GM20000 (cell line): ENCODE measurements at places on chromosomes 12 and 14.

DNA sequence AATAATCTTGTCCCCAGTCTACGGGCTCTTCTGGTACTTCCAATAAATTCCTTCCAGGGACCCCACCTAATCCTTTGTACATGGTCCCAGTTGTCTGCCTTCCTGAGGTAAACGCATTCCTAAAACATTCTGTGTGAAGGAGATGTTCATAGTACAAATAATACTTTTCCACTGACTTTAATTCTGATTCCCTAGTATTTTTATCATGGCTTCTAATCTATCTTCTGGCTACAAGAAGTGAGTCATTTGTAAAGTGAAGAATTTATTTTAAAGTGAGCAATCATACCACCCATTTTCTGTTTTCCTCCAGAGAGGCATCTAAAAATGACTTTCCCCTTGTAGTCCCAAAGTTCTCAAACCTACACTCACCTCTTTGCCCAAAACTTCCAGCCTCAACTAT lies 65.9 kb upstream of the NUDT4 start:
- no peak for DNase-seq

- DNase-seq = no peak
Observed at GRCh38 chr12:57563358-57563757, 13.5 kb downstream of the KIF5A start.

DNA sequence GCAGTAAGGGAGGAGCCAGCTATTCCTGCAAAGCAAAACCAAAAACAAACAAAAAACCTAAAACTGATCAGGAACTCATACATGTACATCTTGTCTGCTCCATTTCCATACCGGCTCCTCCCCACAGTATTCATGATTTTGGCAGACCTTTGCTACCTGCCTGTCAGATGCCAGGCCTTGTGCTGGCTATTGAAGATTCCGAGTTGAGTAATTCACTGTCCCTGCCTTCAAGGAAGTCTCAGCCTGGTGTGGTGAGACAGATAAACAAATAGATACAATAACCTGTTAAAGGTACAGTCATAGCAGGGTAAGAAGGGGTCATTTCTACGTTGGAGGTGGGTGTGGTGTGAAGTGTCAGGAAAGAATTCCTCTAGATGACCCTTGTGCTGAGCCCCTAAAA lies 42.7 kb downstream of the SUSD6 start:
- DNase-seq = no peak

DNA sequence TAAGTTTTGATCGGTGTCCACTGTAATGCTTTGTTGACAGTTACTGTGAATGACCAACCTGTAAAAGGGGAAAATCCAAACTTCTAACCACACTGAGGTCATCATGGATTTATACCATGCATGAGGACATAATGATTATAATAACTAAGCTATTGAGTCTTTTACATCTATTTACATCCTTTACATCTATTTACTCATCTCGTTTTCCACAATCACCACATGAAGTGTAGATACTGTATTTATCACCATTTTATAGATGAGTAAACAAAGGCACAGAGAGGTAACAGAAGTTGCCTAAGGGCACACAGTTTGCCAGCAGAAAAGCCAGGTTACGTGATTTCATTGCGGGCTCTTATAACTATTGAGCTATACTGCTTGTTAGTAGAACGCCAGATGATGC lies 27.9 kb upstream of the EID3 start:
- no peak for DNase-seq

DNA sequence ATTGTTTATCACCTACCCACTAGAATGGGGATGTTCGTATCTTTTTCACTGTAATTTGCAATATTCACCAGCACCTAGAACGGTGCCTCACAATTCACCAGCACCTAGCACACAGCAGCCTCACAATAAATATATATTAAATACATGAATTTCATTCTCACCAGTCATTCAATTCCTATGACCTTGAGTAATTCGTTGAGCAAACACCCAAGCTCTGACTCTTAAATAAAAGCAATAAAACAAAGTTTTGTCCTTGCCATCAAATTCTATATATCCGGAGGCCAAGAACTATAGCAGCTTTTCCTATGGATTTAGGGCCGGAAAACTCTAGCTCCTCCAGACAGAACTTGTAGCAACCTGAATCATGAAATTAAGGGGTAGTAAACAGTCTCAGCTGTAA lies 981 bp downstream of the VTI1B start:
- no peak for DNase-seq

- DNase-seq = peak; percentile 63
Observed at GRCh38 chr14:103188810-103189480, 65.7 kb downstream of the TNFAIP2 start.

- no peak for DNase-seq
Observed at GRCh38 chr14:81157431-81157830, 63.3 kb downstream of the GTF2A1 start.

- no peak for DNase-seq
Observed at GRCh38 chr12:30525171-30525570, 170.5 kb downstream of the IPO8 start.

DNA sequence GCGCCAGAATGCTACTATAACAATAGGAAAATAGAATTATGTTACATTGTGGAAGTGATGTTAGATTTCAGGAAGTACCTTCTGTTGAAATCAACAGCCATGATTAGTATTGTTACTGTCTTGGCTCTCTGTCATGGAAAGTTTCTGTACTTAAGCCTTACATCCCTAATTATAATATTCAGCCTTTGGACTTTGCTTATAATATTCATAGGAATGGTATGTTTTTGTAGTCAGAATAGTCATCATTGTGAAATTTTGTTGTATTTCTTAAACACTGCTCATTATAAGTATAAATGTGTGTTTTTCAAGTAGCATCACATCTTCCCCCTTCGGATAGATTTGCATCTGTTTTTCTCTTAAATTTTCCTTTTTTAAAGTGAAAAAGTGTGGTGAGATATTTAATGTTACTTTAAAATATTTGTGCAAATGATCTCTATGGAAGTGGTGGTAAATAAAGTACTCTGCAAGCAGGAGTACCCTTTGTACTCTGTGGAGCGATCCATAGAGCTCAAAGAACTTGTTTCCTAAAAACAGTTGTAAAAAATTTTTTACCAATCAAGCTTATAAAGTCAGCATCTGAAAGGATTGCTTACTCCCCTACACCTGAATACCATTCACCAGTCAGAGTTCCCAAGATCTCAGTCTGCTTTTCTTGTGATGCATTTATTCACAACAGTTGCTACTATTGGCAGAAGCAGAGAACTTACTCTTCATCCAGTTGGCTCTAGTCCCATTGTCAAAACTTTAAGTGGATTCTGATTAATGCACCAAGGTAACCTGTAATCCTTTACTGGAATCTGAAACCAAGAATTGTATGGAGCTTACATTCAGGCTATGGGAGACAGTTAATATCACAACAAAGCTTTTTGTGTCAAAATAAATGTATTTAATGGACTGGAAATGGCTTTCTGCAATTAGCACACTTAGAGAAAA lies 87.8 kb downstream of the RIC8B start:
- no peak for DNase-seq

- no peak for DNase-seq
Observed at GRCh38 chr12:45431126-45431525, 215.2 kb downstream of the ANO6 start.

- DNase-seq = no peak
Observed at GRCh38 chr14:92511453-92512238, 1.9 kb upstream of the RIN3 start.

- DNase-seq = no peak
Observed at GRCh38 chr12:31106101-31106803, 32.6 kb downstream of the DDX11 start.

- no peak for DNase-seq
Observed at GRCh38 chr12:82818271-82819035, 131.7 kb downstream of the TMTC2 start.

- no peak for DNase-seq
Observed at GRCh38 chr14:70664698-70665447, 23.2 kb downstream of the TTC9 start.

- DNase-seq = no peak
Observed at GRCh38 chr12:53443955-53444354, 2.4 kb downstream of the PRR13 start.

DNA sequence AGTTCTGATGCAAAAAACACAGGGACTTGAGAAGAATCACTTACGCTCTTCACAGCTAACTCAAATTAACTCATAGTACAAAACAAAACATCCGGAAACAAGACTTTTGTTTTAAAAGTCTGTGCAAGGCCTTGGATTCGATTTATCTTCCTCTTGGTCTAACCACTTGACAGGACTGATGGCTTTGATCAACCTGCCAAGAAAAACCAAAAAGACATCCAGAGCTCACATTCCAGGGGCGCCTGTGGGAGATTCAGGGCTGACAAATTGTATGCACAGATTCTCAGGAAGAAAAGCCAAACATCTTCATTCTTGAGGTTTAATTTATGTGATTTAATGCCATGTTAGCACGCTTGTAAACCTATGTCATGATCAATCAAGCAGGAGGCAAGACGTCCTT lies 129.1 kb upstream of the TMCC3 start:
- no peak for DNase-seq
